Hematopoietic multipotent progenitor cell (in vitro differentiated cells): ENCODE measurements at places on chromosomes 4 and X. TPM values are rescaled to one million over a fixed set of nuclear protein-coding genes. Genes with fewer than 3 reads are reported as not detected.

DNA sequence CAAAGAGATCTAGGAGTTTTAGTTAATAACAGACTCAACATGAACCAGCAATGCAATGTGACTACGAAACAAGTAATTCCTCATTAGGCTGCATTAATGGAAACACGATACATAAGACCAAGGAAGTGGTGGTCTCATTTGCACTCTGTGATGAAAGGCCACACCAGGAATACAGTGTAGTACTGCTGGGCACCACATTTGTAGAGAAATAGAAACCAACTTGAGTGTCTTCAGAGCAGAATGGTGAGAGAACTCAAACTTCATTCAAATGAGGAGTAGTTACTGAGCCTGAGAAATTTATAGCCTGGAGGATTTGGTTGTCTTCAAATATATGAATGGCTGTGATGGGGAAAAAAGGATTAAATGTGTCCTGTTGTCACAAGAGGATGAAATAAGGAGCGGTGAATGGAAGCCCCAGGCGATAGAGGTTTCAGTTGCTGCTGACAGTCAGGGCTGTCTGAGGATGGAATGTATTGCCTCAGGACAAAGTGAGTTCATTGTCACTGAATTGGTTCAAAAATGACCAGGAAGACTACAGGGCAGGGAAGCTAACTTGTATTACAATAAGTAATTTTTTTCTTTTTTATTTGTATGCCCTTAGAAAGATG, 50.9 kb downstream of the NFKB1 start:
- no peak for DNase-seq

GAGE12E gene
- not detected for total RNA-seq

FRYL gene
- total RNA-seq, result 47.1 TPM

DNA sequence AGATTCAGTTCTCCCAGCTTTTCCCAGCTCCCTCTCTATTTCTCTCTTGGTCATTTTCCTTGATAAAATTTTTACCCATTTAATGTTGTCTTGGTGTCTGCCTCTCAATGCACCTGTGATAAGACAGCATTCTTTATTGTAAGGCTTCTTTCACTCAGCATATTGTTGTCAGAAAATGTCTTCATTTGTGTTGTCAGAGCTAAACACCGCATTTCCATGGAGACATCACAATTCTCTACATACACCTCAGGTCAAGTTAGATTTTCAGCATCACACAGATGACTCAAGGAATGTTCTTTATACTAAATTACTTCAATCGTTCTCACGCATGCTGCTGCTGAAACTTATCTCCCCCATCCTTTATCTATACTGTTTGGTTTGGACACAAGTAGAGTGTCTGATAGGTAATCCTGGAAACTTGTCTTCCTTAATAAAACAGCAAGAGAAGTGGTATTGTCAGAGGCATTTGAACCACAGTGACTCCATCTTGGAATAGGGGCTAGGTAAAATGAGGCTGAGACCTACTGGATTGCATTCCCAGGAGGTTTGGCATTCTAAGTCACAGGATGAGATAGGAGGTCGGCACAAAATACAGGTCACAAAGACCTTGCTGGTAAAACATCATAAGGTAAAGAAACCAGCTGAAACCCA, 41.3 kb upstream of the EFHC2 start:
- DNase-seq, result no peak

- DNase-seq, result no peak
These were observed 92.9 kb downstream of the ATP10D start for GRCh38 chr4:47577779-47578553.
